ENCODE measurements at places on chromosomes 12 and 14.
A peak's percentile ranks its signal among the peaks of the same experiment; 100 is the strongest.

- DNase-seq = no peak
Measured at GRCh38 chr12:89181271-89181920, 170.9 kb downstream of the DUSP6 start.

DNA sequence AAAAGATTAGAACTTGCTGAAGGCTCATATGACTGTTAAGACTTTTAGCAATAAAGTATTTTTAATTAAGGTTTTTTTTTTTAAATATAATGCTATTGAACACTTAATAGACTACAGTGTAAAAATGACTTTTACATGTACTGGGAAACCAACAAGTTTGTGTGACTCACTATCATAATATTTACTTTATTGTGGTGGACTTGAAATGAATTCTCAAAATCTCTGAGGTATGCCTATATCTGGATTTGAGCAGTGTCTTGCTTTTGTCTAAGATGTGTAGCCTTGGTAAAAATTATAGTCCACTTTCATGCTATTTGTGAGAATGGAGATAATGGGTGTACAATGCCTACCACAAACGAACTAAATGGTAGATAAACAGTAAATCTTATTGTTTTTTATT is 33.9 kb upstream of the NAV3 start:
- DNase-seq = no peak

DNA sequence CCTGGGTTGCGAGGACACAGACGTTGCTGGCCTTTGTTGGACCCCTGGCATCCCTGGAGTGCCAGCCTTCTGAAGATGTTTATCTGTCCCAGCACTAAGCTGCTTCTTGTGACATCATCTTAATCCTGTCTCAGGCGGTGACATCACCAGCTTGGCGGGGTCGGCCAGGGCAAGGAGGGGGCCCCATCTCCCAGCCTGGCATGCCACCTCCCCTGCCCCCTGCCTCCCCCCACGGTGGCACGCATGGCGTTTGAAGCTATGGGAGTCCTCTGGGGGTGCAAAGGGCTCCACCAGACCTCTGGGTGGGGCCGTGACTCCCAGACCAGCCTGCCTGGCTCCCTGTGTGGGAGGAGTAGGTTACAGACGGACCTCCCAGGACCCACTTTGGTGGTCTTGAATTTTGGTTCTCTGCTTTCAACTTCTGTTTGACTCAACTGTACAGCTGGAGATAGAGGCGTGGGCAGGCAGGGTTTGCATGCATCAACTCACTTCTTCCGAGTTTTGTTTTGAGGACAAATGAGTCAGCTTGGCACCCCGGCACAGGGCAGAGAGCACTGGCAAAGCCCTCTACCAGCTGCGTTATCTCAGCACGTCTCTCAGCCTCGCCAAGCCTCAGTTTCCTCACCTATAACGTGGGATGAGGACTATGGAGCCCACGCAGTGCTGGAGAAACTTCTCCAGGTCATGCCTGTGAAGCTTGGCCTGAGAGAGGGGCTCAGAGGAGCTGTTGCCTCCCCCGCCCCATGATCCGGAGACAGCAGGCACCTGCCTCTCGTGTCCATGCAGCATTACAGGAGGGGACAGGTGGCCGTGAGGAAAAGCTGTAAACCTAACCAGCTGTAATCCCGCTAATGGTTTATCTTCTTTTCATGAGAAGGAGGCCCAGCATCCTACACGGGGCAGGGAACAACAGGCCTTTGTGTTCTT is 38.8 kb upstream of the EML1 start:
- no peak for DNase-seq

DNA sequence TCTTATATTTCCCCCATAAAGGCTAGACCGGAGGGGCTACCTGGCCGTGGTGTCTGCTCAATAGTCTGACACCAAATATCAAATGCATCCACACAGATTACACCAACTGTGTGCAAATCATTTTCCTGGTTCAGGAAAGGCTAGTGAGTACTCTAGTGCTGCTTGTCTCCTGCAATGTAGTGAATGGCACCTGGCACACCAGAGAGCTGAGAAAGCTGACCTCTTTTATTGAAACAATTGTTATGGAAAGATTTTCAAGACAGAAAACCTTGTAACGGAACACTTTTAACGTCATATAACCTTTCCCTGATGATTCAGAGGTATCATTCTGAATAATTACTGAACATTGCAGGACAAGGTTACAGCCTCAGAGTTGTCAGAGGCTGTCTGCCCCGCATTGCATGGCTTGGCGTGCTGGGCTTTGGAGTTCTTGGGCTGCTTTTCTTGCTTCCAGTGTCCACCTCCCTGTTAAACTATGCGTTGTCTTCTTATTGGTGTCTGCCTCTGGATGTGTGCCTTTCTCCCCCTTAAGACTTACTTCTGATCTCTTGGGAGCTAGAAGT is 40.7 kb upstream of the HDAC7 start:
- DNase-seq = peak; percentile 75

GRCh38 chr14:38302966-38303365 is 47.1 kb upstream of the CLEC14A start:
- no peak for DNase-seq

DNA sequence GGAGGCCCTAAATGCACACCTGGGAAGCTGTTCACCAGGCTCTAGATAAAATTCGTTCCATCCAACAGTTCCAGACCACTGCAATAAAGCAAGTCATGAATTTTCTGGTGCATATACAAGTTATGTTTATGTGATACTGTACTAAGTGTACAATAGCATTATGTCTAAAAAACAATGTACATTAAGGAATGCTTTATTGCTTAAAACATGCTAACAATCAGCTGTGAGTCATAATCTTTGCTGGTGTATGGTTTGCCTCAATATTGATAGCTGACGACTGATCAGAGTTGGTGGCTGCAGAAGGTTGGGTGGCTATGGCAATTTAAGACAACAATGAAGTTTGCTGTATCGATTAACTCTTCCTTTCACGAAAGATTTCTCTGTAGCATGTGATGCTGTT is 52.3 kb downstream of the ATG14 start:
- no peak for DNase-seq

GRCh38 chr12:80777587-80777986 is 60.9 kb downstream of the MYF5 start:
- DNase-seq = no peak

GRCh38 chr12:116600959-116601918 is 42.1 kb downstream of the MAP1LC3B2 start:
- no peak for DNase-seq

DNA sequence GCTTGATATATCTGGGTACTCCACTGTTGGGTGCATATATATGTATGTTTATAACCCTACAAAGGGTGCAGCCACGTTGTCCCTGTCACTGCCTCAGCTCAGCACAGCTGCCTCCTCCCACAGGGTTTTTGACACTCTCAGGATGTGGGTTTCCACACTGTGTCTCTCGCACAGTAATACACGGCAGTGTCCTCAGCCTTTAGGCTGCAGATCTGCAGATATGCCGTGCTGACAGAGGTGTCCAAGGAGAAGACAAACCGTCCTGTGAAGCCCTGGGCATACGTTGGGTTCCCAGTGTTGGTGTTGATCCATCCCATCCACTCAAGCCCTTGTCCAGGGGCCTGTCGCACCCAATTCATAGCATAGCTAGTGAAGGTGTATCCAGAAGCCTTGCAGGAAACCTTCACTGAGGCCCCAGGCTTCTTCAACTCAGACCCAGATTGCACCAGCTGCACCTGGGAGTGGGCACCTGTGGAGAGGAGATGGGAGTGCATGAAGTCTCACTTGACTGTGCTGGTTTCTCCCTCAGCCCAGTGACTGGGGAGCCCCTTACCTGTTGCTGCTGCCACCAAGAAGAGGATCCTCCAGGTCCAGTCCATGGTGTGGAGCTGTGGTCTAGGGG is 498.7 kb downstream of the TMEM121 start:
- no peak for DNase-seq

DNA sequence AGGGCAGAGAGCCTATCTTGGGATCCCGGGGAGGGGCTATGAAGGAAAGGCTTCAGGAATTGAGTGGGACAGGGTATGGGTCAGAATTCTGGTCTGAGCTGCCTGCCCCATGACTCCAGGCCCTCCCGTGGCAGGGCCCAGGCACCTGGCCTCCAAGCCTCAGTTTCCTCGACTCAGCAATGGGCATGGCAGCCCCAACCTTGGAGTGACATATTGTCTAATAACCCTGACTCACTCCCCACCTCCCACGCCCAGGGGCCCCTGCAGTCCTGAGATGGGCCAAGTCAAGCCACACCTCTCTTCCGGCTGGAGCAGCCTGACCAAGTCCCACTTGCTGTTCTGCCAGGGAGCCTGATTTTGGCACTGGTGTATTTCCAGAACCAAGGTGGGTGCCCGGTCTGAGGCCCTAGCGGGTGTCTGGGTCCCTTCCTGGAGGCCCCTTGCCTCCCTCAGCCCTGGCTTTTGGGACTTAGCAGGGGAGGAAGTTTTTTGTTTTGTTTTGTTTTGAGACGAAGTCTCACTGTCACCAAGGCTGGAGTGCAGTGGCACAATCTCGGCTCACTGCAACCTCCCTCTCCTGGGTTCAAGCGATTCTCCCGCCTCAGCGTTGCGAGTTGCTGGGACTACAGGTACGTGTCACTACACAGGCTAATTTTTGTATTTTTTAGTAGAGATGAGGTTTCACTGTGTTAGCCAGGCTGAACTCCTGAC is 40.3 kb upstream of the RCOR1 start:
- no peak for DNase-seq

DNA sequence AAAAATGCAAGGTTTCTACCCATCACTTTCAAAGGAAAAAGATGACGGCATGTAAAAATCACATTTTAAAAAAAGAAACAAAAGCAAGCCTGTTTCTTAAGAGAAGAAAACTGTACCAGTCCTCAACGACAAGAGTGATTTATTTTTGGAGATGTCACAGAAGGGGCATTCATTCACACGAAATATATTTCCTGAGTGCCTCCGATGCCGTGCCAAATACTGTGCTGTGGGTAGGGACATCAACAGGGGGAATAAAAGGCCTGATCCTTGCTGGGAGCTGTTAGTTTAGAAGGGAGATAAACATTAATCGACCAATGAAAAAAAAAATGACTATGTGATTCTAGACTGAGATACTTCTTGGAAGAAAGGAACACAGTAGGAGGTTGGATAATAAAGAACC is 297.5 kb upstream of the SOX5 start:
- DNase-seq = no peak

DNA sequence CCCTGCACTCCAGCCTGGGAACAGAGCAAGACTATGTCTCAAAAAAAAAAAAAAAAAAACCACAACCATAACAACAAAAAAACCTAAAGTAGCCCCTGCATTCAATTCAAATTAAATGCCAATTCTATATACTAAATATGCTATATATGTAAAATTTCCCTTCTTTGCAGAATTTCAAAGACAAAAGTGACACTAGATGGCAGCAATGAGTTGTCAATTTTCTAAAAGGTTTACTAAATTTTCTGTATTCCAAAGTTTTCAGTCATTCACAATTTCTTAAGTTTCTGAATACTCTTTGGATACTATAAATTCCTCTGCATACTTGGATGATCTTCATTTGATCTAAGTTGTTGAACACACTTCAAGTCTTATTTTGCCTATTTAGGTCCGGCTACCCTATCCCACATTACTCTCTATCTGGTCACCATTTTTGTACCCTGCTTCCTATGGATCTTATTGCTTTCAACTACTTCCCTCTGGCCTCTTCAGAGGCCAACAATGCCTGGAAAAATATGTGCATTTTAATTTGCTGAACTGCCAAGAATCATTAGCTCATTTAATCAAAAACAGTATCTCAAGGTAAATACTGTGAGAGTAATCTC is 27.9 kb downstream of the HNRNPC start:
- DNase-seq = no peak

DNA sequence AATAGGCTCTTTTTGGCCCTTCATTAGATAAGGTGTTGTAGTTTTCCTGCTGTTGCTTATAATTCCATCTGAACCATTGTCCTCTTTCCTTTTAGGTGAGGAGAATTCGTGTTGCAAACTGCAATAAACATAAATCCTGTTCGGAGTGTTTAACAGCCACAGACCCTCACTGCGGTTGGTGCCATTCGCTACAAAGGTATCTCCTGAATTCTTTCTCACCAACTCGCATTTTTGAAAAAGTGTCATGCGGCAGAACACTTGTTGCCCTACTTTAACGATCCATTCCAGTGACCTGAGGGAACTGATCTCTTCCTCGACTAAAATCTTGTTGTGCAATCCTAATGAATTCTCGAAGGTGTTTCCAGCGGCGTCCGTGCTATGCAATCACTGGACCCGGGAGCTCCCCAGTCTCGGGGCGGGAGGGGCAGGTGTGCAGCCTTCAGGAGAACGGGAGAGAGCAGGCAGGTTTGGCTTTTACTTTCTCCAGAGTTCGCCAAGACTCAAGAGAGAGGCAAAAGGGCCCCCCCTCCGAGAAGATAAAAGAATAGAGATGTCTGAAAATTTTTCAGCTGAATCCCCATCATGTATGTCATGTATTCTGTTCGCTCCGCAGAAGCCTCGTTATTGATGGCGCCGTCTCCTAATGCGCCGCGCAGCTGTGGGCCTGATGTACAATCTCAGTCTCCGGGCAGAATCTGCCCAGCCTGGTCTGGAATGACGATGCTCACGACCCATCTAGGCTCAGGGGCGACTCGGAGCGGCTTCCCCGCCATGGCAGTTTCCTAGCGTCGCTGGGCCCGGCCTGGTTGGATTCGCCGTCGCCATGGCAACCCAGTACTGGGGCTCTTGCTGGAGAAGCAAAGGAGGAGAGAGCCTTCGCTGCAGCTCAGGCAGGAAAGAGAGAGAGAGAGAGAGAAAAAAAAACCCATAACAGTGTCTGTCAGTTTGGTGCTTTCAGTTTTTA is 38.2 kb downstream of the PLXNC1 start:
- no peak for DNase-seq

DNA sequence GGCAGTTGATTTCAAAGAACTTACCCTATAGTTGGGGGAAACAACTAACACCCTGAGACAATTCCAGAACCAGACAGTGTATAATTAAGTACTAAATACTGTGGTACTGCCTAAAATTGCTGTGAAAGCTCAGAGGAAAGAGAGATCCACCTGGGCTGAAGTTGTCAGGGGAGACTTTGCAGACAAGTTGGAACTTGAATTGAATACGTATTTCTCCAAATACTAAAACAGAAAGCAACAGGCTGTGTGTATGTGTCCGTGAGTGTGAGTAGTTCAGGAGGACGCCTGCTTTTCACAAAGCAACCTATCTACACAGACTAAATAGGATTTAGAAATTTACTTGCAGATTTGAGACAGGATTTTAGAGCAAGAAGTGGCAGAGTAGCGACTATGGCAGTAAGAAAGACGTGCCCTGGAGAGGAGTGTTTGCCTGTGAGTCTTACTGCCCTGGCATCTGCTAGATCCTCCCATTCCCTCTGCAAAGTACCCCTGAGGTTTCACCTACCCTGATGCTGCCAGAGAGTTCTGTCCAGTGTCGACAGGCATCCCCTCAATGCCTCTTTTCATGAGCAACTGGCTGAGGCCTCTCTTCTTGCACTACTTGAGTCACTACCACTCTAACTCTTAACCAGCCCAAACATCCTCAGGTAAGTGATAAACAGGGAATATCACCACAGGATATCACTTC is 37.4 kb upstream of the BMP4 start:
- DNase-seq = no peak

Data from T-helper 1 cell (primary cell).